ENCODE measurements at places on chromosomes 4 and X.

DNA sequence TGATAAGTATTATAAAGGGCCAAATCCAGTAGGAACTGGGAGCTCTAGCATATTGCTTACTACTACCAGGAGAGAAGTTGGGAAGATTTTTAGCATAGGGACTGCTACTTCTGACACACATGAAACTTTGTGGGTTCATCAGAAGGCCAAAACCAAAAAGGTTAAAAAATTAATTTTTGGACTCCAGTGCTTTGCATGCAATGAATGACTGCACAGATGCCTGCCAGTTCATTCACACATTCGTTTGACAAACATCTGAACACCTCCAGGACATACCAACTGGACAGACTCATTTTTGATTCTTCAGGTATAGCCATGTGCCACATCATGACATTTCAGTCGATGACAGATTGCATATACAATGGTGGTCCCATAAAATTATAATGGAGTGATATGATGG is 79.8 kb downstream of the MID1IP1 start:
- DNase-seq, result no peak

GRCh38 chrX:120145295-120145925 is 13.0 kb upstream of the RHOXF2 start:
- no peak for DNase-seq

DNA sequence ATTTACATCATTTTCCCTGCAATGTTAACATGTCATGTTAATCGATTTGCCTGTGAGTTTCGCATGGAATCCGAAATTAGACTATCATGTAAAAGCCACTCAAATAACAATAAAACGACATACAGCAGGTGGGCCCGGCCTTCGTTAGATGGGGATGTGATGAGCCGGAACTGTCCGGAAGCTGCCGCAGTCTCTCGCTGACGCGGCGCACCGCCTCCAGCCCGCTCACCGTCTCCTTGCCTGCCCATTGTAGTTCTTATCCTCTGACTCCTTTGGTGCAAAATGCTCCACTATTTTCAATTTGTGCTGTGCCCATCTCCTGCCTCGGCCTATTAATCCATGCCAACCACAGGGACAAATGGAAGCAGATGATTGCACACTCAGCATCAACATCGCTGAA is 877.5 kb upstream of the TENM3 start:
- DNase-seq, result no peak

DNA sequence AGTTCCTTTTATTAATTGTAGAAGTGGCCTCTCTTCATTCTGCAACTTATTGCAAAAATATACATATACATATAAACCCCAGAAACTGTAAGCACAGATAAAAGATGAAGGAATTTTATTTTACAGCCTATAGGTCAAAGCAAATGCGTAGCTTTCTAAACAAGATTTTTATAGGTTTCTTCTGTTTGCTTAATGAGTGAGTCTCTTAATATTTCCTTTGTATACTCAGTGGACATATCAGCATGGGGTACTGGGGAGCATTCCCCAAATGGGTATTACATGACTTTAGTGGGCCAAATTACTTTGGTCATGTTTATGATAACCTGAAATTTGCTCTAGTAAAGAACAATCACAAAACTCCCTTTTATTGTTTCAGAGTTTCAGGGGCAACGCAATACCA is 1698.6 kb upstream of the IGFBP7 start:
- no peak for DNase-seq

GRCh38 chrX:35439692-35440091 is 358.4 kb upstream of the MAGEB16 start:
- DNase-seq, result no peak

GRCh38 chr4:24453951-24454350 is 130.4 kb downstream of the DHX15 start:
- no peak for DNase-seq

GRCh38 chrX:73818200-73819116 is 255.5 kb downstream of the CHIC1 start:
- DNase-seq, result no peak

DNA sequence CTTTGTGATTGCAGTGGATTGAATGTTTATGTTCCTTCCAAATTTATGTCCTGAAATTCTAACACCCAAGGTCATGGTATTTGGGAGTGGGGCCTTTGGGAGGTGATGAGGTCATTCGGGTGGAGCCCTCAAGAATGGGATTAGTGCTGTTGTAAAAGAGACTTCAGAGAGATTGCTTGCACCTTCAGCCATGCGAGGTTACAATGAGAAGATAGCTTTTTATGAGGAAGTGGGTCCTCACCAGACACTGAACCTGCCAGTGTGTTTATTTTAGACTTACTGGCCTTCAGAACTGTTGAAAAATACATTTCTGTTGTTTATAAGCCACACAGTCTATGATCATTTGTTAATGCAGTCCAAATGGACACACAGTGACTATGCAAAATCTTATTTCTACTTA is 161.0 kb upstream of the GPRIN3 start:
- no peak for DNase-seq

GRCh38 chrX:111561851-111562250 is 50.4 kb downstream of the SERTM2 start:
- no peak for DNase-seq

DNA sequence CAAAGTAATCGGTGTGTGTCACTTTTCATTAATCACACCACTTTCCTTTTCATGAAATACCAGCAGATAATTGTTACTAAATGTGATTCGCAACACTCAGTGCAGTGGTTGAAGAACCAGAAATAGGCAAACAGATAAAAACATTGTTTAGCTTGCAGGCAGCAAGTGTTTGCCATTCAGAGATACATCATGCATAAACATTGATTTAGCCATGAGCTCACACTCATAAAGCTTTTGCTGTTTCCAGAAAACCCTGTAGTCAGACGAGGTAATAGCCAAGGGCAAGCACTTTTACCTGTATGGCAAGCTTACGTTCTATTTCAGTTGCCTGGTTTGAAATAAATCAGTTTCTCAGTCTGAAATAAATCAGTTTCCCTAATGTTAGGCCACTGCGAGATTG is 542.0 kb upstream of the TENM3 start:
- no peak for DNase-seq

- no peak for DNase-seq
Observed at GRCh38 chrX:39158801-39159657, 357.8 kb downstream of the MID1IP1 start.

DNA sequence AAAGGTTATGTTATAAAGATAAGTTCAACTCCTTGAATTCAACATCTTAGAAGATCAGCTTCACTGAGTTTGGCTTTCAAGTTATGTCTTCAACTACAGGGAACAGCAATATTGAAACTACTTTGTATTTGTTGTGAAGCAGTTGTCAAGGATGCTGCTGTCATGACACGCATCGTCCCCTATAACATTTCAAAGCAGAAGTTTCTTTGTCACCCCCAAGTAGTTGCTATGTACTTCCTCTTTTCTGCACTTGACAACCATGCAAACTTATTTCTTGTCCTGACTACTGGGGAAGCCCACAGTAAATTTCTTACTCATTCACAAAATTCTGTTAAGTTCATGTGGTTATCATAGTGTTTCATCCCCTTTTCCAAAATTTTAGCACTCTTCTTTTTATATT is 14.3 kb downstream of the ANTXR2 start:
- DNase-seq, result peak; percentile 87

DNA sequence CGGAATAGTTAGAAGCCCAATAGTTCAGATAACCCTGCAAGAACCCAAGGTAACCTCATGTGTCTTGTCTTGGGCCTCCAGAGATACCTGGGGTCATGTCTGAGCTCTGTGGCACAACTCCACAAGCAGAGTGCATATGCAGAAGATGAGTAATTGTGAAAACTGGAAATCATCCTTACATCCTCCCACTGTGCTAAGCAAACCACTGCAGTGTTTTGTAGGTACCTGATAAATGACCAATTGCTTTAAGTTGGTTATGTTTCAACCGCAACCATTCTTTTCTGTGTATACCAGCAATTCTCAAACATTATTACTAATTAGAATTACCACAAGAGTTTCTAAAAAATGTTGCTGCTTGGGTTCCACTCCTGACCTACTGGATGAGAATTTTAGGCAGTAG is 73.2 kb downstream of the CBLL2 start:
- DNase-seq, result no peak

DNA sequence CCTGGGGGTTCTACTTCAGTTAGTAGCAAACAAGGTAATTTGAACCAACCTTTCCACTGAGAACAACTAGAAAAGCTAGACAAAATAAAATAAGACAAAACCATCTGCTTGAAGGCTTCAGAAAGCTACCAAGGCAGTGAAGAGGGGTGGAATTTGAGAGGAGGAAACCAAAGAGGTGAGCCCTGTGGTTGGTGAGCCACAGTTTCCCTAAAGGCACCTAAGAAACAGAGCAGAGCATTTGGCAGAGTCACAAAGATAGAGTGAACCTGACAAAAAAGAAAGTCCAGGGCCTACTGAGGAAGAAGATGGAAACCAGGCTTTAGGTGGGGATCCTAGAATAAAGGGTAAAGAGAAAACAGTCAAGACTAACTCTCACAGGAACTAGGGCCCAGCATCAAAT is 44.3 kb downstream of the CHST7 start:
- DNase-seq, result no peak

DNA sequence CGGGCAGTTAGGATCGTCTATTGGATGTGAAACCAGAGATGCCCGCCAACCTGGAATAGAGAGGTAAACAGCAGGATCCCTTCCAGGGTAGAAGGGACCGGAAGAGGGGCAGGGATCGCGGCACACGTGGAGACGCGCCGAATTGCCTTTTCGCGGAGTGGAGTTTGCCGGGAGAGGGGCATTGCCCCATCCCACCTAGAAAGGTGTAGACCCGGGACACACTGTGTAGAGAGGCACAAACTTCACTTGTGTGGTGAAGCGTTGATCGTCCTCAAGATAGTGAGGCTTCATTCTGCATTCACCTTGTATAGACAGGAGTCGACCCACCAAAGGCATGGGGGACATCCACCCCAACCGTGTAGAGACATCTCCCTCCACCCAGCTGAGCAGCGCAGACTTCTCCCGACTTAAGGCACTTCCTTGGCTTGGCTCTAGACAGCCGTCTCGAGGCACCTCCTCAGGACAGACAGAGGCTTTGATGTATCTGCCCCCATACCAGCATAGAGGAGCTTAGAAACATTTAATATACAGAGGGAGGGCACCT is 410 bp downstream of the GNL3L start:
- DNase-seq, result no peak

- DNase-seq, result no peak
Observed at GRCh38 chr4:173214661-173215060, 46.0 kb downstream of the GALNT7 start.

DNA sequence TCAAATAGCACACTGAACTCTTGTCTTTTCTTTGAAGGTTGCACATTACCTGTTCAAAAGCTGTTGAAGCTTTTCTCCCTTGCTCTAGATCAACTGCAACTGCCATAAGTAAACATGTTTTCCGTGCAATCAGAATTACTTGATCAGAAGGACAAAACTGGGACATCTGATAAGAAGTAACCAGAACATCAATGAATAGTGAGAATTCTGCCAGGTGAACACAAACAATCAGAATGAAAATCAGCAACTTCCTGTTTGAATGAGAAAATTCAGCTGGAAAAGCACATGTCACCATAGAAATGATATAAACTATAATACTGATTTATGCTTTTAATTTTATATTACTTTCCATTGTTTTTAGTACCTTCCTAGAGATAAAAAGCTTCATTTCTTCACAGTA is 160.7 kb downstream of the DLG3 start:
- no peak for DNase-seq

Measured in activated CD4-positive, alpha-beta T cell treated with anti-CD3 and anti-CD28 coated beads, Interleukin-2, Interleukin-6, amounts not matched to agents 100 ng/mL and 50 ng/mL, durations not matched to agents 16 hours and 8 hours (primary cell).